Cerebellum (tissue), 4 donors: ENCODE measurements at places on chromosomes 5 and 9. TPM values are rescaled to one million over a fixed set of nuclear protein-coding genes. Genes with fewer than 3 reads are reported as not detected.

Gene CD180
- total RNA-seq = 0.64 TPM

Gene INSL6
- total RNA-seq = not detected

Gene CCDC187
- total RNA-seq = 0.09 TPM

Gene SPINK13
- total RNA-seq = not detected

Gene KCNIP1
- 23.3 TPM for total RNA-seq

Gene LPAR1
- total RNA-seq = 13.4 TPM

Gene RPS14
- 1,114 TPM for total RNA-seq

Gene WWC1
- total RNA-seq = 20.1 TPM

Gene OR1J2
- total RNA-seq = not detected

Gene LECT2
- total RNA-seq = not detected

Gene SH3TC2
- total RNA-seq = 2.6 TPM

Gene IL33
- 10.3 TPM for total RNA-seq
